ENCODE measurements at places on chromosomes 5 and 9.

DNA sequence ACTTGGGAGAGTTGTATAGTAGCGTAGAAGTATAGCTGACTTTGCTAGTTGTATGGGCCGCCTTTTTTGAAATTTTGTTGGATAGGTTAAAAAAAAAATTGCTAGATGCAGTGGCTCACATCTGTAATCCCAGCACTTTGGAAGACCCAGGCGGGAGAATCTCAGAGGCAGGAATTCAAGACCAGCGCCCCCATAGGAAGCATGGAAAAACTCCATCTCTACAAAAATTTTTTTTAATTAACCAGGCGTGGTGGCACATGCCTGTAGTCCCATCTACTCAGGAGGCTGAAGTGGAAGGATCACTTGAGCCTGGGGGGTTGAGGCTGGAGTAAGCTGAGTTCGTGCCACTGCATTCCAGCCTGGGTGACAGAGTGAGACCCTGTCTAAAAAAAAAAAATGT lies 59.2 kb downstream of the SMC5 start:
- DNase-seq, result no peak

GRCh38 chr9:1938135-1938534 lies 77.0 kb upstream of the SMARCA2 start:
- DNase-seq, result no peak

GRCh38 chr5:39080597-39081204 lies 6.5 kb upstream of the RICTOR start:
- peak; percentile 53 for DNase-seq

DNA sequence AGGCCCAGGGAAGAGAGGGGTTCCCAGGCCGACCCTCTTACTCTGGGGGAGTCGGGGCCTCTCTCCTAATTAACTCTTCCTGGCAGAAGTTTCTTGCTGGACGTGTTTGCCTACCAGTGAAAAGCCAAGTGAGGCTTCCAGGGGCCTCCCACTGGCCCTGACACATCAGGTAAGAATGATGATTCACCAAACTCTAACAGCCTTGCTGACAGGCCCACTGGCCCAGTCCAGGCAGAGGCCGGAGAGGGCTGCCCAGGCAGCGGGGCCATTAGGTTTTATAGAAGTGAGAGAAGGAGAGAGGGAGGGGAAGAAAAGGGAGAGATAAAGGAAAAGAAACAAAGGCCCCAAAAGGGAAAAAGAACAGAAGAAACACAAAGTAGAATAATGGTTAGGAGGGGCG lies 50.8 kb upstream of the FOXE1 start:
- peak; percentile 85 for DNase-seq

DNA sequence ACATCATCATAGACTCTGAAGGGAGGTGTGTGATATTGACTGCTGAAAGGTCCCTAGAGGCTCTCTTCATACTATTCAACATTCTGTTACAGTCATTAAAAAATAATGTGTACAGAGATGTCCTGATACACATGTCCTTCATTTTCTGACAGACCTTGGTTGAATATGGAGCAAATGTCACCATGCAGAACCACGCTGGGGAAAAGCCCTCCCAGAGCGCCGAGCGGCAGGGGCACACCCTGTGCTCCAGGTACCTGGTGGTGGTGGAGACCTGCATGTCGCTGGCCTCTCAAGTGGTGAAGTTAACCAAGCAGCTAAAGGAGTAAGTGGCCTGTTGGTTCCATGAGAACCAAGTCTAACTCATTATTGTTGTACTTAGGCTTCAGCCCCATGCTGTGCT lies 132.4 kb downstream of the SNCAIP start:
- DNase-seq, result no peak

GRCh38 chr9:131739133-131739958 lies 530 bp downstream of the RAPGEF1 start:
- DNase-seq, result peak; percentile 47

- no peak for DNase-seq
Measured at GRCh38 chr5:102778478-102778877, 23.4 kb downstream of the PAM start.

- DNase-seq, result no peak
Measured at GRCh38 chr5:91306497-91306896, 76.6 kb downstream of the ARRDC3 start.

DNA sequence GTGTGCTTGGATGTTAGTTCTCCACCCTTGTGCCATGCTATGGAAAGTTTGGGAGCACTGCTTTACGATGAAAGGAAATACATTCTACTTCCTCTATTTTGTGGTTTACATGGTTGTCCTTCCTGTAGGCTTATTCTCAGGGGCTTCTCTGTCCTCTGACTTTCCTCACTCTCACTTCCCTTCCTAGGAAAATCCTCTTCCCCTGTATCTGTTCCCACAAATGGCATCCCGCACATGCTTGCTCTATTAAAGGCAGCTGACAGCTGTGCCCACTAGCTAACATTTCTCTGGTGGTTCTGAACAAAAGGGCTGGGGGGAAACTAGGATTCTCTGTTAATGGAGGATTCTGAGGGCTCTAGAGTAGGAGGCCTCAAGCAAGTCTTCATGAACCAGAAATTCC lies 52.4 kb downstream of the FAM170A start:
- DNase-seq, result no peak

GRCh38 chr5:119037496-119038215 lies 33.2 kb upstream of the DMXL1 start:
- DNase-seq, result no peak

DNA sequence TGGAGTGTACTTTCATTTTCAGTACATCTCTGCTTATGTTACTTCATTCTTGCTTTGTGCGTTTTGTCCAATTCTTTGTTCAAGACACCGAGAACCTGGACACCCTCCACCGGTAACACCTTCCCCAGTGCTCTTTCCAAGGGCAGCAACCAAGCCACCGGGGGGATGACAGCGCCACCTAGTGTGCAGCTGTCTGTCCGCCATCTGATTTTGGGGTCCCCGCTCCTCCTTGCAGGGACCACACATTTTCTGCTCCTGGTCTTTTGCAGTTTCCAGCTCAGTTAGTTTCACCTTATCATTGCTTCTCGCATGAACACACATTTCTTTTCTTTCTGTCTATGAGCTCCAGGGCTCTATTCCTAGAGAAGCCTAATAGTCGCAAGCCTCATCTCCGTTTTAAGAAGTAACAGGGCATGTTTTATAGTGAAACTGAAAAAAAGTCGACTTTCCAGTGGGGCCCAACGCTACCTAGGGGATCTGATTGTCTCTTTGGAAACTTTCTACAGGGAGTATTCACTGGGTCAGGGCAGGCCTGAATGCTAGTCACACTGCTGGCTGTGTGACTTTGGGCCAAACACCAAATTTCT lies 152.1 kb downstream of the FSTL4 start:
- DNase-seq, result peak; percentile 70

GRCh38 chr5:124951105-124951504 lies 204.7 kb upstream of the ZNF608 start:
- DNase-seq, result no peak

GRCh38 chr5:76956033-76956432 lies 3.2 kb downstream of the CRHBP start:
- DNase-seq, result no peak

DNA sequence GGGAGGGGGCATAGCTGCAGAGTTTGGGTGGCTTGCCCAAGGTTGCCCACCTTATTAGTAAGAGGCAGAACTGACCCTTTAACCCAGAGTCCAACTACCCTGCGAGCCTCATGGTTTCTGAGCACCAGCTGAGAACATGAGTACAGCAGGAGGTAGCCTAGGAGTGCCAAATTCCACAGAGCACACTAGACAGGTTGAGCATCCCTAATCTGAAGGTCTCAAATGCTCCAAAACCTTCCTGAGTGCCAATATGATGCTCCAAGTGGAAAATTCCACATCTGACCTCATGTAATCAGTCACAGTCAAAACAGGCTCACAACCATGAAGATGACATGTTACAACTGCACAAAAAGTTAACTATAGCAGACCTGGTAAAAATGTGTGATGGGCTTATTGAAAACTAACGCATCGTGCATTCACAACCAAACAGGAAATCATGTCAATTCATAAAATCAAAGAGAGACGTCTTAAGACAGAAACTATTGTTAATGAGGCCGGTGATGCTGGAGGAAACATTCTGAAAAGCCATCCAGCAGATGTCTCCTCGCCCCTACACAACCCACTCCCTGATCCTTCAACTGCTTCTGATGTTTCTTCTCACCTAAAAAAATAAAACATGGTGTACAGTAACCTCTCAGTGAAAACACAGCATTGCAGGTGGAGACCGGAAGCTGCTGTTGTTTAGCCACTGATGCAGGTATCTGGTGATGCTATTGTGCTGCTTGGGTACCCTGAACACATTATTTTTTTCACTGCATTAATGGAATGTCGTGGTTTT lies 25.0 kb downstream of the PTCH1 start:
- DNase-seq, result no peak

GRCh38 chr5:62341783-62342475 lies 35.9 kb downstream of the KIF2A start:
- DNase-seq, result no peak

- peak; percentile 27 for DNase-seq
Measured at GRCh38 chr5:83991566-83992224, 271.0 kb upstream of the HAPLN1 start.

GRCh38 chr5:168404365-168404764 lies 81.9 kb upstream of the RARS1 start:
- DNase-seq, result peak; percentile 68

GRCh38 chr5:74516211-74516636 lies 124.3 kb downstream of the ENC1 start:
- DNase-seq, result peak; percentile 33

DNA sequence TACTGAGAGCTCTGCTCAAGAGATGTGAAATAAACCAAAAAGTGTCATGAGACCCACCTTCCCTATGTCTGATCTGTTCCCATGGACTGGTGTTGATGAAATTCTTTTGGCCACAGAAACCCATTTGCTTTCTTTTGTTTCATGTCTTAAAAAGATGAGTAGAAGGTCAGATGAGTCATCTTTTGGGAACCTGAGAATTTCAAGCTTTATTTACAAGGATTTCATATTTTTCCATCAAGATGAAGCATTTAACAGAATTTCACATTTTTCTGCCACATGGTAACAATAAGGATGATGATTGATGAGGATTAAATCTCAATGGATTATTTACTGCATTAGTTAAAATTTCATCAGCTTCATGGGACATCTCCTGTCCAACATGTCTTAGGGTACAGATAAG lies 337.8 kb downstream of the DEPDC1B start:
- DNase-seq, result no peak

DNA sequence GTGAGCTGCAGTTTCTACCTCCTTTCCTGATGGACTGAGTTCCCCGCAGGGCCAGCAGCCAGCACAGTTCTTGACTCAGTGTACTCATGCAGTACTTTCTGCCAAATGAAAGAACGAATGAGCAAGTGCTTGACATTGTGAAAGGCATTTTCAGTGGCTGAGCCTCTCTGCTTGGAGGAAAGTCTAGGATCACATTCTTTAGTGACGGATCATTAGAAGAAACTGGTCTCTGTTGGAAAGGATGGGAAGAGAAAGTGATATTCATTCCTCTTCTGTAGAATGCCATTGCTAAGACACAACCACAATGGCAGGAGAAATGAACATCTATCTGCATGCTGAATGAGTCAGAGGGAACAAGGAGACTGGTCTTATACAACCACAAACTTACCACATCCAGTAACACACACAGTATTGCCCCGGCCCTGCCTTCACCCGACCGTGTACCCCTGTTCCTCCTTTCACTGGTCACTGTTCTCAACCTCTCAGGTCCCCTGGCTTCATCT lies 206.9 kb downstream of the CRB2 start:
- peak; percentile 40 for DNase-seq

DNA sequence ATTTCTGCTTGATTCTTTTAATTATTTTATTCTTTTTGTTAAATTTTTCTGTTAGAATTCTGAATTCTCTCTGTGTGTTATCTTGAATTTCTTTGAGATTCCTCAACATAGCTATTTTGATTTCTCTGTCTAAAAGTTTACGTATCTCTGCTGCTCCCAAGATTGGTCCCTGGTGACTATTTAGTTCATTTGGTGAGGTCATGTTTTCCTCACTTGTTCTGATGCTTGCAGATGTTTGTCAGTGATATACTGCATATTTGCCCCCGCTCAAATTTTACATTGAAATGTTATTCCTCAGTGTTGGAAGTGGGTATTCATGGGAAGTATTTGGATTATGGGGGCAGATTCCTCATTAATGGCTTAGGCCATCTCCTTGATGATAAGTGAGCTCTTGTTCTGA lies 105.3 kb downstream of the PRDM9 start:
- DNase-seq, result no peak

DNA sequence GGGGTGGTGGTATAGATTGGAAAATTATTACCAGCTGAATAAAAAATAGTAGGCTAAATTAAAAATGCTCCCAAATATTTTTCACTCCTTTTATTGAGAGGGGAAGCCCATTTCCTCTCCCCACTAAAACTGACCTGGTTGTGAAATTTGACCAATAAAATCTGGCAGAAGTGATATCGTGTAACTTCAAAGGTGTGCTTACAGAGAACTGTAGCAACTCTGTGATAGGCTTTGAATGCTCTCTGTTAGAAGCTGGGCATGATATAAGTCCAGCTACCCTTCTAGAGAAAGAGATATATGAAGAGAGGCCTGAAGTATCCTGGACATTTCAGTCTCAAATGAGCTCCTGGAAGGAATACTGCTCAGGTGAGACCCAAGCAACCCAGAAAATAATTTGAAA lies 10.2 kb upstream of the RFK start:
- no peak for DNase-seq

- no peak for DNase-seq
Measured at GRCh38 chr5:134600600-134600999, 32.0 kb downstream of the SAR1B start.

GRCh38 chr5:87300744-87301143 lies 33.1 kb downstream of the RASA1 start:
- peak; percentile 80 for DNase-seq

DNA sequence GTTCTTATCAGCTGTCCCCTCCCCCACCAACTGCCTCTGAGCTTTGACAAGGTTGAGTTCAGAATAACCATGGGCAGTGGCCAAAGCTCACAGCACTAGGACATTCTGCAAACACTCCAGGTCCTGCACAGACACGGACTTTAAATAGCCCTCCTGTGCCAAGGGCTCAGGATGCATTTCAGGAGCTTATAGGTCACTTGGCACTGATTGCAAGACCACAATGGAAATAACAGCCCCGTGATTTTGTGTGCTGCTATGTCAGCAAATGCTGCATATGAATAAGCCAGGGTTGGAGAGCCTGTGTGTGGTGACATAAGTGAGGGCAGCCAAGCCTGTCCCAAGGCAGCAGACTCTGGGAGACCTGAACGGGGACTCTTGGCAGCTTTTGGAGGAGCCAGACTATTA lies 150.7 kb downstream of the DMRT2 start:
- DNase-seq, result no peak

- peak; percentile 37 for DNase-seq
Measured at GRCh38 chr9:132077881-132078698, 1.6 kb downstream of the MED27 start.

GRCh38 chr9:80320480-80320879 lies 748.7 kb downstream of the TLE4 start:
- DNase-seq, result no peak

GRCh38 chr5:143399616-143400540 lies 3.6 kb downstream of the NR3C1 start:
- DNase-seq, result no peak

- no peak for DNase-seq
Measured at GRCh38 chr9:23557689-23558088, 268.4 kb downstream of the ELAVL2 start.

DNA sequence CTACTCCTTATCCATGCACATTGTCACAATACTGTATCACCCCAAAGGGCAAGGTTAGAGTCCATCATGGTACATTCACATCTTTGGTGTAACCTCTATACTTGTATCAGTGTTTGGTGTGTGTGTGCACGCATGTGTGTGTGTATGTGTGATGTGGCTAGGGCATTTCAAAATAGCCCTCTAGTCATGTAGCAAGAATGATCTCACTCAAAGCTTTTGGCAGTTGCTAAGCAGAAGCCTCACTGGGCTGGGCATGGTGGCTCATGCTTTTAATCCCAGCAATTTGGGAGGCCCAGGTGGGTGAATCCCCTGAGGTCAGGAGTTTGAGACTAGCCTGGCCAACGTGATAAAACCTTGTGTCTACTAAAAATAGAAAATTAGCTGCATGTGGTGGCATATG lies 245.3 kb downstream of the ADGRV1 start:
- no peak for DNase-seq

Data from urothelium cell line (cell line).